ENCODE measurements at places on chromosomes 4 and X.

DNA sequence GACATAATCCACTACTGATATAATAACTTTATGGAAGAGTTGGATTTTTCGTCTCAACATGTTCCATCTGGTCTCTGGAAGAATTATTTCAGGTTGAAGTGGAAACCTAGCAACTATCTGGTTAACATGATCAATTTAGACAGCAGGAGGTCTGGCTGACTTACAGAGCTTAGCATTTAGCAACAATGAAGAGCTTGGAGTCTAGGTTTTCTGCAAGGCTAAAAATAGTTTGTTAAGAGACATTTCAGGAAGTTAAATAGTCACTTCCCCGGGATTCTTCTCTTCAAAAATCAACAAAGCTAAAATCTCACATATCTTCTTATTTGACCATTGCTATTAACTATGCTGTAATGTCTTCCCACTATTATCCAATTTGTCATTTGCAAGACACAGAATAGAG, 418.6 kb upstream of the DIPK2B start:
- no peak for DNase-seq

- DNase-seq = no peak
These were observed 10.0 kb downstream of the GPR82 start for GRCh38 chrX:41733939-41734338.

DNA sequence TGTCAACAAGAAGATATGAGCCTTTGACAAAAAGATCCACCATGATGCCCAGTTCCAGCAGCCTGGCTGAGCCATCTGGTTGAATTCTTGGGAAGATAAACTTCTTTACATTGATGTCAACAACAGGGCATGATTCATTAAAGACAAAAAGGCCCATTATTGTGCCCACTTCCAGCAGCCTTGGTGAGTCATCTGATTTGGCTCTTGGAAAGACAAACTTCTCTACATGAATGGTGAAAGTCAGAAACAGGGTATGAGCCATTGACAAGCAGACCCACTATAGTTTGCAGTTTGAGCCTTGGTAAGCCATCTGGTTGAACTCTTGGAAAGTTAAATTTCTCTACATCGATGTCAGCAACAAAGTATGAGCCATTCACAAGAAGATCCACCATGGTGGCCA, 4.1 kb upstream of the CSF2RA start:
- no peak for DNase-seq

DNA sequence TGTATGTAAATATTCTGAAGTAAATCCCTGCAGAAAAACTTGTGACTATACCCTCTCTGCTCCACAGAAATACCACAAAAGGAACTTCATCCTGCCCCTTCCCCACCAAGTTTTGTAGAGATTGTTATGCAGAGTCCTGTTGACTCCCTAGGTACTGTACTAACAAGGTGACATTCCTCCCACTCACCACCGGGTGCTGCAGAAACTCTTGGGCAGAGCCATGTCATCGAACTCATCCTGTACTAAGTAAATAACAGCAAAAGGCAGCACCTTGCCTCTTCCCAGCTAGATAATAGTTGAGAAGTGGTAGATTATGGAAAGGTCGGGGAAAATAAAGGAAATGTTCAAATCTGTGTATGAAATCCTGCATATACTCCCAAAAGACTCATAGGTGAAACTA, 233.3 kb downstream of the STPG2 start:
- no peak for DNase-seq

GRCh38 chr4:89119166-89119565, 7.8 kb downstream of the TIGD2 start:
- no peak for DNase-seq

DNA sequence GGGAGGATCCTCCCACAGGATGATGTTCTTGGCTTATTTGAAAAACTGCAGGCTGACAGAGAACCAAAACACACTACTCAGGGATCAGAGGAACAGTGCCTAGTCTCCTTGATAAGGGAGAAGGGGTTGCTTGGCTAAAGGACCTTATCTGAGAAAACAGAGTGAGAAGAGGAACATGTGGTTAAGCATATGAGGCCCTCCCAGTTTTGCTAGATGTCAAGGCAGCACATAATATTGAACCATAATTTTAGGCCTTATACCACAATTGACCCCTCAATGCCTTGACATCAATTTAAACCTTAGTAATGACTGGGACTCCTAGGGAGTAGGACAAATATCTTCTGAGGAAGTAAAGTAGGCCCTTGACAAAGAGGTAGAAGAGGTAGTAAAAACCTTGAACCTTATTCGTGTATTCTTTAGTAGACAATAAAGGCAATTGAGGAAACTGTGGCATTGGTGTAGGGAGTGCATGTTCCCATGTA, 79.3 kb downstream of the TEX13C start:
- DNase-seq = no peak

DNA sequence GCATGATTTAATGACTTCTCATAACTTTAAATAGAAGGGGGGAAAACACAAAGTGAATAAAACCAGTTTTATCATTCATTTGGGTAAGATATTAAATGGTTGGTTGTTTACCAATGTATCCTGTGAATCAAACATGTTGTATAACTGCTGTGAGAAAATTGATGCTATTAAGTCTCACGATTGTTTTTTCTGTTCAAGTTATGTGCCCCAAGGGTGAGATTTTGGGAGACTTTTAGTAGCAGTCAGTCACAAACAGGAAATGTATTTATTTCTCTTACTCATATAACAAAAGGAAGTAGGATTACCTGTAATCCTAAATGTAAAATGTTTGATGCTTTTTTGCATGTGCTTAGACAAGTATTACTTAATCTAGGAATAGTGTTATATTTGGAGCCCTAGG, 39.2 kb downstream of the MTHFD2L start:
- no peak for DNase-seq

DNA sequence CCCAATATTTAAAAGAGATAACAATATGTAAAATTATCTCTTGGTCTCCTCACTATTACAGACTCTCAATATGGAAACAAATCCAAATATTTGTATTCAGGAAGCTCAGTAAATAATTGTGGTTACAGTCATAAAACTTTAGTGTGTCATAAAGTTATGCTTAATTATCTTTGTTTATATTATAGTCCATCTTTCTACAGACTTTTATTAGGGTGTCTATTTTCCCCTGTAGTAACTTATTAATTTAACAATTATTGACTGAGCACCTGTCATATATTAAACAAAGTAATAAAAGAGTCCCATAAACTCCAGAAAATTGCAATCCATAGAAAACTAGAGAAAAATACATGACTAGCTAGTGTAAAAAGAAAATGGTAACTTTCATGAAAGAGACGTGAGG, 61.6 kb upstream of the GPM6A start:
- DNase-seq = no peak

GRCh38 chrX:14056206-14056605, 26.5 kb upstream of the GEMIN8 start:
- no peak for DNase-seq

- no peak for DNase-seq
These were observed 82.8 kb upstream of the HPF1 start for GRCh38 chr4:169840554-169840953.

DNA sequence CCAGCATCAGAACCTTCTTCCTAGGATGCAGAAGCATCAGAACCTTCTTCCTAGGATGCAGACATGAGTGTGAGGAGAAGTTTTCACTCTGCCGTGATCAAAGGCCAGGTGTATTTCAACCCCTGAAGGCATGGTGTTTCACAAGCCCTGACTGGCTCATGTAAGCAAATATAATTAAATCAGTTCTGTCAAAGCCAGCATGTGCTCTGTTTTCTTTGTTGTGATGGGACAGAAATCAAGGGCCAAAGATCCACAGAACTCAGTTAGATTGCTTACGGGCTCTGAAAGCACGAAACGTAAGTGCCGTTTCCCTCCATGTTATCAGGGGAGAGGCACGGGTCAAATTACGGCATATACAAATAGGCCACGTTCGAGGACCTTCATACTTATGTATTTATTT, 32.0 kb upstream of the CLDN24 start:
- no peak for DNase-seq

GRCh38 chrX:56728752-56729151, 291 bp upstream of the NBDY start:
- no peak for DNase-seq

DNA sequence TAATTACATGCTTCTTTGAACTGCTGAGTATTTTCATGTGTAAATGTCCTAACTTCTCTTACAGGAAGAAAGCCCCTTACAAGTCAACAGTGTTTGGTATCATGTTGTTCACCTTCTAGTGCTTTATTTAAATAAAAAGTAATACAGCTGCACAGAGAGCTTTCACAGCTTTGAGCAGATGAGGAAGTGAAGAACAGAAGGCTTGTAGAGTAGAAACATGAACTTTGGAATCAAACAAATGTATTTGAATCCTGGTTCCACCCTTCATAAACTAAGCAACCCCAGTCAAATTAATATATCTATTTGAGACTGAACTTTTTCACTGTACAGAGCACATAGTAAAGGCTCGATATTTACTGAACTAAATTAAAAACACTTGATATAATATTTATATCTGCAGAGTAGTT, 120.5 kb downstream of the CAMK2D start:
- DNase-seq = no peak

GRCh38 chr4:626201-627091, 1.1 kb downstream of the PDE6B start:
- no peak for DNase-seq

DNA sequence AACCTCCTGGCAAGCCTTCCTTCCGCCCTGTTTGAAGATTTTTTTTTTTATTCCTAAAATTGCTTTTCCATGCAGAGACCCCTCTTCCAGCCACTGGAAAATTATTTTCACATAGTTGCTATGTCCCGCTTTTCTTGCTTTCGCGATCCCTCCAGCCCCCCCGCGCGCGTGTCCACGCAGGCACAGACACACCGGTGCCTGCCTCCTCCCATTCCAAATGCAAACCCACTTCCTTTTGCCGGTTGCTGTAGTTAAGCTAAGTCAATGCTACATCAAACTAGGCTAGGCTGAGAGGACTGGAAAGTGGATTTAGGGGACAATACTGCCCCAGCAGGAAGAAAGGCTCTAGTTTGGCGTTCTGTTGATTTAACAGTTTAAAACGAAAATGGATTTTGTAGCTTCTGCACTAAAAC, 111.0 kb downstream of the DHX15 start:
- no peak for DNase-seq

DNA sequence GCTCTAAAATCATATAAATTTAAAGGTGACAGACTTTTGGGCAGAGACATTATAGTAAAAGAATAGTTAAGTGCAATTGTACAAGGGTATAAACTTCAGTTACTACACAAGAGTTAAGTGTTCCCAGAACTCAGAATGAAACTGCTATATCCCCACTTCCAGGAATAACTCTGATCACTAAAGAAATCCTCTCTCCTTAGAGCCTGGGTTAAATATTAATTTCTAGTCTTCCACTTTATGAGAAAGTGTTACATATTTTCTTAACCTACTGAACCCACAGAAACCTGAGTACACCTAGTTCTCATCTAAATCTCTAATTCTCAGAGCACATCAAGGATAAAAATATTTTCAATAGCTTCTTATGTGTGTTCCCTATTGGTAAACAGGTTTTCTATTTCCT, 99.1 kb upstream of the USP38 start:
- no peak for DNase-seq

GRCh38 chr4:163495900-163496299, 1.4 kb downstream of the TMA16 start:
- DNase-seq = no peak

DNA sequence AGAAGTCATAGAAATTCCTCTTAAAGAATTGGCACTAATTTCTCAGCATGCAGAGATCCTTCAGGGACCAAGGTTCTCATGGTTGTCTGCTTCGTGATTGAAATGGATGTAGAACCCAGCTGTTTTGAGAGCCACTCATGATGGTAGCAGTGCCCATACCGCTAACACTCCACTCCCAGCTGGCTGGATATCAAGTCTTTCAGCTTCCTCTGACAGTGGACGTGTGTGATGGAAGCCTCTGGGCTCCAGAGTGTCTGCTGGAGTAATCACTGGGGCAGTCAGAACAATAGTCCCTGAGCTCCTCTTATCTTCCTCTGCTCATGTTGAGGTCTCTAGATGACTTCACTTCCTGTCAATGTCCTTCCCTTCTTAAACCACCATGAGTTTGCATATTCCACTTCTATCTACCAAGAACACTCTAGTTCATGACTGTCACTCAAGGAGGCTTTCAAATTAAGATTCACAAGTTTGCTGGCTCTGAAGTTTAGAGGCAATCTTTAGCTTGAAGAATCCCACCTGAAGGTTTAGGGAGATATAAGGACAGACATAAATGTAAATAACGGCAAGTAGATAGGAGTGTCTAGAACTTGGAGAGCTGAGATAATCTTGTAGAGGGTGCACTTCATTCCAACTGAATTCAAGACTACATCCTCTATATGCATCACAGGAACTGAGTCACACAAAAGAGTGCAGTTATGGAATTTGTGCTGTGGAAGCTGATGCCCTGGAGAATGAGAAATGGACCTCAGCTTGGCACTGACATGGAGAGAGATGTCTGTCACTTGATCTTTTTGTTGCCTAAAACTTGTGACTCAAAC, 64.5 kb upstream of the WDR1 start:
- DNase-seq = no peak

DNA sequence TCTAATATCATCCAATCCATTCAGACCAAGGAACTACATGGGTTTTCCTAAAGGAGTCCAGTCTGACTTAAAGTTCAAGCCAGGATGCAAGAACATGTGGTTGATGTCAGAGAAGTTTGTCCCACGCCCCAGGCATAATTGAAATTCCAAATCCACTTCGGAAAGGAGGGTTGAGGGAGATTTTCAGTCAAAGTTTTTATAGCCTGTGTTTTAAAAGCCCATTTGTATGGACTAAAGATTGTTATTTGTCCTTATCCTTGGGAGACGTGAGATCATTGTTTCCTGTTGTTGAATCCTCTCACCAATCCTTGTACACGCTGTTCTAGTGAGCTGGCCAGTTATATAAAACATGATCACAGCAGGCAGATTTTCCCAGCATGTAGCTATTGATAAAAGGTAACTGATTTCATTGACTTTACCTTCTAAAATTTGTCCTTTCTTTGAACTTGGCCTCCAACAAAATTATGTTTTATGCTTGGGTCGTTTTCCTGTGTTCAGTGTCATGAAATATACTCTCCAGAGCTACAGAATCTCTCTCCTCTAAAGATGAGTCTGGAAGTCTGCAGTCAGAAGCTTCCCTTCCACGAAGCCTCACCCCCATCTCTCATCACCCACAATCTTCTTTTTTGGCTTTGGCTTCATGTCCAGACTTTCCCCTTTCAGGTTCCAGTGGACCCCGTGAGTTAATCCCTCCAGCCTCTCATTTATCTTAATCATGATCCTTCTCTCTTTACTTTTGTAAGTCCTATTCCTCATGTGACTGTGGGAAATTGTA, 92.9 kb downstream of the ATP10D start:
- DNase-seq = no peak

GRCh38 chr4:173243321-173243720, 74.7 kb downstream of the GALNT7 start:
- no peak for DNase-seq

GRCh38 chr4:44118971-44119680, 329.5 kb downstream of the KCTD8 start:
- DNase-seq = no peak
